ENCODE measurements at places on chromosomes 3 and 15.

DNA sequence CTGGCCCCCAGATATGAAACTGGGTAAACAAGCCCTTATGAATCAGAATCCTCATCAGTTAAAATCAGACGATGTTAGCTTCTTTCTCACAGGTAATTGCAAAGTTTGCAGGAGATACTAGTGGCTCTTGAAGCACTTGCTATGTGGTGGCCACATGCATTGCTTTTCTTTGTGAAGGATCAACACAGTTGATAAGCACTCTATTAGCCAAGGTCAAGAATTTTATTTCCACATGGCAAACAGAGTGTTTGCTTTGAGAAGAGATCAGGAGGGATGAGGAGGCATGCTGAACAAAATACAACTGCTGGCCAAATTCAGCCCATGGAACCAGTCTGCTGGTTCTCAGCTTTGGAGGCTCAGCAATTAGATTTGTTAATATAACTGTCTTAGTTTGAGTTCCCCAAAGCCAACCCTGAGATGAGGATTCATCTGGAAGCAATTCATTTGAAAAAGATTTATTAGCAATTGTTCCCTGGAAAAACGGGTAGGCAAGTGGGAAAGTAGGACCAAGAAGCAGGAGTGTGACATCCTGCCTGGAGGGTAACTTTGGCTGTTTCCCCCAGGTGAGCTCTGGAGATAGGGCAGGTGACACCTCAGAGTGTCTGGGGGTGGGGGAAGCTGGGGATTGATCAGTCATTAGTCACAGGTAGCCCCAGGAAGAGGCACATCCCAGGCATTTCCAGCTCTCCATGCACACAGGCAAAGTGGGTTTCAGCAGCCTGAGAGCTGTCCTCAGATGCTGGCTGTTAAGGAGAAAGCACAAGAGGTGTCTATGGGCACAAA lies 180.3 kb downstream of the ABHD5 start:
- DNase-seq = no peak

GRCh38 chr15:98660055-98660454 lies 11.7 kb downstream of the IGF1R start:
- no peak for DNase-seq

DNA sequence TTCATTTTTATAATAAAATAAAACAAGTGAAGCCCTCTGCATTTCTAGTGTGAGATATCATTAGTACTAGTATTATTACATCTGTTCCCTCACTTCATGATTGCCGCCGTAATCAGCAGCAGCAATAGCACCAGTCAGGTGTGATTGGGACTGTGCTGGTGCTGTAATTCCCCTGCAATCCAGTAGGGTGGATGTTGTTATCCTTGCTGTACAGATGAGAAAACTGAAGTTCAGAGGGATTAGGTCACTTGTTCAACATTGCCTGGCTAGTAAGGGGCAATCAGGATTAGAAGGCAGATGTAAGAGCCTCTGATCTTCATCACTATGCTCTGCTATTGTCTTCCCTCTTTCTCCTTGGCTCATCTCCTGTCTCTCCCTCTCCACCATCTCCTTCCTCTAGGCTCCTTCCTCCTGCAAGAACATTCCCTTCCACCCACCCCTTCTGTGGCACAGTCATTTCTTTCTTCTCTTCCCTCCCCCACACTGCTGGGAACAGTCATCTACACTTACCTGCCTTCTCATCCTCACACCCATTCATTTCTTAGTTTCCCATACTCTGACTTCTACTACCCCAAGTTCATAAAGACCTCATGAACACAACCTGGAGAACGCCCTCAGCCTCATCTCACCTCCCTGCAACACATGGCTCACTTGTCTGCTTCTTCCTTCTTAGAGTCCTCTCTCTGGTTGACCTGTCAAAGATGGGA lies 29.7 kb downstream of the CRYGS start:
- DNase-seq = no peak

- no peak for DNase-seq
Measured at GRCh38 chr3:2774481-2775249, 335.5 kb downstream of the IL5RA start.

DNA sequence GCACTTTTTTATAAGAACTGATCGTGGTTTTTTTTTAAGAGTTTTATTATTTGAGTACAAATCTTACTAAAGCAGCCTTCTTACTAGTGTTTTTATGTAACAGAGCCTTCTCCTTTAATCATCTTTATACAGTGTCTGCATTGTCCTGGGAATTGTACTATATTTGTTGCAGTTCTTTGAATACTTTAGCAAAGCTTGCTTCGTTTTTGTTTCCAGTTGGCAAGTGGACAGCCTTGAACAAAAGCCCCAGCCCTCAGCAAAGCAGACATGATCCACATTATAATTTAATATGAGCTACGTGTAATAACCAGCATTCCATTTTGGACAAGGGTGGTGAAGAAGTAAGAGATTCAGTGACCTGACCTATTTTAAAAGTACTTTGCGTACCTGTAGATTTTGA lies 112.2 kb upstream of the FLNB start:
- no peak for DNase-seq

DNA sequence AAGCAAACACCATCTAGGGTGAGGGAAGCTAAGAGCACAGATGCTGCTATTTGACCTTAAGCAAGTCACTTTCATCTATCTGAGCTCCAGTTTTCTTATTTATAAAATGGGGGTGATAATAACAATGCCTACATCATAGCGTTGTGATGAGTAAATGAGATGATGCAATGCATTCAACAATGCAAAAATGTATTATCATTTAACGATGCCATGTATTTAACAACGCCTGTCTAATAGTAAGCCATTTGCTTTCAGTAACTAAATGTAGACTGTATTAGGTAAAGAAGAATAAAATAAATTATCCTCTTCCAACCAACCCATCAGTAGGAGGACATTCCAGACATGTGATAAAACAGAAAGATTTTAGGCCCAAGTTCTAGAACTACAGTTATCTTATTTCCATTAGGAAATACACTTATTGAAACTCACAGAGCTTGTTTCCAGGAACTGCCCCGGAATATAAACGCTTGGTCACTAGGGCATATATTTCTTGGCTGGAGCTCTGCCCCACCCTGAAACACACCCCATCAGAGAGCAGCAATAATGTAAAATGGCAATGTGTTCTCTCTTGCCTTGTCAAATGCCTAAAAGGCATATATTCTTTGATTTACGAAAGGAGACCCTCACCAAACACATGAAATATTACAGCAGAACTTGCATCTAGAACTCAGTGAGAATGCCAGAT lies 128.3 kb downstream of the LIPC start:
- no peak for DNase-seq

GRCh38 chr3:192392986-192393385 lies 334.4 kb downstream of the FGF12 start:
- no peak for DNase-seq

DNA sequence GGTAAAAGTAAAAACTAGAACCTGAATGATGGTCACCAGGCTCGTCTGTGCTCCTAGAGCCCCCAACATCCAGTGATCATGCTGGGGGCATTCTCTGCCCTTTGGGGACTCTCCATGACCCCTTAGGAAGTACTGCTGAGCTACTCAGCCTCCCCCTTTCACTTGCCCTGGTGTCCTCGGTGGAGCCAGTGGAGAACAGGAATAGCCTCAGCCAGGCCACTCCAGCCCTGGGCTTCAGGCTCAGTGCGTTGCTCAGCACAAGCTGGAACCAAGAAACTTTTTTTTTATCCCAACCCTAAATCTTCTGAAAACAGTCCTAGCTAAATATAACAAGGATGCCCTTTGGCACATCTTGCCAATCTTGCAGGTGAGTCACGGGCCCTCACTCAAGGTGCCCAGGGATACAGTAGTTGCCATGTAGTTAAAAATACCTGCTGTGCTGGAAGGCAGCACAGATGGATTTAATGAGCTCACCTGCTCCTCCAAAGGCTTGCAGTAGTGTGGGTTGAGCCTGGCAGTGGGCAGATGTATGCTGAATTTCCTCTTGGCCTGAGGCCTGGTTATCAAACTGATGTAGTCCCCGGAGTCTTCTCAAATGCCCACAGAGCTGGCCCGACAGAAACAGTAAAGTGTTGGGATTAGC lies 46.9 kb upstream of the TMEM158 start:
- DNase-seq = no peak

DNA sequence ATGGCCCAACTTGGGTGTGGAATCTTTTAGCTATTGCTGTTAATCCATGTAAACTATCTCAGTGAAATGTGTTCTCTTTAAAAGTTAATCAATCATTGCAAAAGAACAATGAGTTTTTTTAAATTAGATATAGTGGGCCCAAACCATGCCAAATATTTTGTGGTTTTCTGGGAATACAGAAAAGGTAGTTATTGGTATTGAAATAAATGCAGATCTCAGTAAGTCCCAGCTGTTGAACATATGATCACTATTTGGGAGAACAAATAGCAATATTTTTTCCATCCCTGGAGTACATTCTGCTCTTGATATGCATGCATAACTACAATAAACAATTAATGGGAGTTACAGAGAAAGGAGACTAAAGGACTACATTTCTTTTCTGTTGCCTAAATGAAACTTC lies 36.0 kb upstream of the LEKR1 start:
- no peak for DNase-seq

DNA sequence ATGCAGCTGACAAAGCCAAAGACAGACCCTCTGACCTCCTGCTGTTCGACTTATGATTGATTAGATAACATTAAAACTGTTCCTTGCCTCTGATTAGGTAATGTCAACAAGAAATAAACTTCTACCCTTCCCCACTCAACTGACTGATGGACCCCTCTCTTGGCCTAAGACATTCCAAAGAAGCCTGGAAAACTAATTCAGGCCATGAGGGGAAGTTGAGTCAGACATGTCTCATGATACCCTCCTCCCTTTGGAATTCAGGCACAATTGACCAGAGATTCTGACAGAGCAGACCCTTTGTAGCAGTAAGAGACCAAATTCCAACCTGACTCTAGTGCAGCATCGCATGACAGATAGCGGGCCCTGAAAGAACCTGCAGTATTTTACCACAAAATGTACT lies 354.5 kb downstream of the OCA2 start:
- no peak for DNase-seq

DNA sequence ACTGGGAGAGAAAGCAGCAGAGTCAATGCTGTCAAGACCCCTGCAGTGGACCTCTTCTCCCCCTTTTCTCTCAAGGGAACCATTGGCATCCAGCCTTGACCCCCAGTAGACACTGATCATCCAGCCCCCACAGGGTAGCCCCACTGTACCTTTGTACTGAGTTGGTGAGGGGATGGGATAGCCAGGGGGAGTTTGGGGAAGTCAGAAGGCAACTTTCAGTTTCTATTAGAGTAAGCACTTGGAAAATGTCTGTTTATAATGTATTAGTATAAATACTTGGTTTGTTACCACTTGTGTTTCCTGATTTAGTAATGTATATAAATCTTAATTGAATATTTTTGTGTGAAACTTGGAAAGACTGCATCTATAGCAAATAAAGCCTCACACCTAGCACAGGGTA lies 25.0 kb downstream of the DAG1 start:
- no peak for DNase-seq

Measured in KG1 (cell line).